Tibial nerve (tissue), 4 donors: ENCODE measurements at places on chromosomes 11 and 22. TPM values are rescaled to one million over a fixed set of nuclear protein-coding genes. Genes with fewer than 3 reads are reported as not detected.

DNA sequence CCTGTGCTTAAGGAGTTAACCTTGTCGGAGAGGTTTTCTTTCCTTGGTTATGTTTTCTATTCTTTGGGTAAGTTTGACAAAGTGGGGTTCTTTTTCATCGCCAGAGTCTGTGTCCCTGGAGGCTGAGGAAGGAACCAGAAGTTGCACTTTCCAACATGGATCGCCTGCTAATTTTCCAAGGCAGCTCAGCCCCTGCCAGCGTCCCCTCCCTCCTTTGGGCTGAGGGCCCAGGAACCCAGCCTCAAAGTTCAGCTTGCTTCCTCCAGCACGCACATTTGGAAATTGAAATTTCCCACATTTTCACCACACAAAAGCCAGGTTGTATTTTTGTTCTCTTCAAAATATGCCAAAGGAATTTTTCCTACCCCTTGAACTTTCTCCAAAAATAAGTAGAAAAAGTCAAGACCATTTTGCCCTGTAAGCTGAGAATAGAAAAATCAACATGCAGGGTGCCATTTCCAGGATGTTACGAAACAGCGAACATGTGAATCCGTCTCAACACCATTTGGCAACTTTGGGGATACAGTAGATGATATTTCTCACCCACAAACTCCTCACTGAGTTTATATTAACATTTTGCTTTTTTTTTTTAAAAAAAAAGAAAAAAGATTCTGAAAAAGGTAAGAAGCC is 343.5 kb downstream of the TENM4 start:
- peak; percentile 43 for DNase-seq
- H3K4me3 ChIP-seq, result no peak overlapping the region
- no peaks in the 10 kb centered on the region for H3K4me1 ChIP-seq
- peak overlapping the region; percentile 56 for H3K27ac ChIP-seq
- H3K27me3 ChIP-seq, result no peaks in the 10 kb centered on the region

CD3G gene
- 1.4 TPM for total RNA-seq

- no peak overlapping the region for H3K27ac ChIP-seq
- no peak for DNase-seq
- no peaks in the 10 kb centered on the region for H3K36me3 ChIP-seq
- H3K27me3 ChIP-seq, result no peaks in the 10 kb centered on the region
- H3K4me1 ChIP-seq, result no peaks in the 10 kb centered on the region
These were observed 11.8 kb upstream of the IGLL1 start for GRCh38 chr22:23591846-23592245.

- DNase-seq, result no peak
- H3K4me1 ChIP-seq, result no peaks in the 10 kb centered on the region
- H3K27ac ChIP-seq, result no peak overlapping the region
- H3K4me3 ChIP-seq, result no peak overlapping the region
- no peaks in the 10 kb centered on the region for H3K36me3 ChIP-seq
These were observed 17.6 kb downstream of the SLC22A12 start for GRCh38 chr11:64608636-64609035.

DNA sequence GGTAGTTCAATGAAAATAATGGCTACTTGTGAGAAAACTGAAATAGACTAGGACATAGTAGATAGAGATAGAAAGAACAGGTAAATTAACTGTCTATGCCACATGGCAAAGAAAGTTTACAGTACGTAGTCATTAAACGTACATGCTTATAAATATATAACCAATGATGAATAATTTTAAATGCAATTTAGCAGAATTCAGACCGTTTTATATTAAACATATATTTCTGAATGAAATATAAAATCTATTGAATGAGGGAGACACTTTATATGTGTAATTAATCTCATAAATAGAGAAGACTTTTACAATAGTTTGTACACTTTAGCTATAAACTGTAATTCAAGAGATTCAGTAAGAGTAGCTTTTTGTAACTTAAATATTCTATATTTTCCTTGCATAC is 124.4 kb upstream of the VPREB1 start:
- no peak for DNase-seq
- H3K27ac ChIP-seq, result no peak overlapping the region
- no peaks in the 10 kb centered on the region for H3K27me3 ChIP-seq
- no peak overlapping the region for H3K4me3 ChIP-seq
- H3K36me3 ChIP-seq, result no peaks in the 10 kb centered on the region

KRTAP5-1 gene
- not detected for total RNA-seq
